ENCODE measurements at places on chromosomes 3 and 15. TPM values are rescaled to one million over a fixed set of nuclear protein-coding genes. Genes with fewer than 3 reads are reported as not detected.

Gene TRH
- 2.1 TPM for total RNA-seq

DNA sequence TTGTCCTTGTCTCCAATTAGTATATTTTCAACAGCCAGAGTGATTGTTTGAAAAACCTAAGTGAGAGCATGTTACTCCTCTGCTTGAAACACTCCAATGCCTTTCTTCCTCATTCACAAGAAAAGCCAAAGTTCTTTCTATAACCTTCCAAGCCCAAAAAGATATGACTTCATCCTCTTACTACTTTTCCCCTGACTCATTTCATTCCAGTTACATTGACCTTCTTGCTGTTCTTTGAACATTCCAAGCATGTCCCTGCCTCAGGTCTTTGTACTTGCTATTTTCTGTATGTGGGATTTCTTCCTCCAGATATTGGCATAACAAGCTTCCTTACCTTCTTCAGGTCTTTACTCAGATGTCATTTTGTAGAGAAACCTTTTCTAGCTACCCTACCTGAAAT, 28.3 kb downstream of the EHHADH start:
- no peaks in the 10 kb centered on the region for H3K27me3 ChIP-seq
- H3K36me3 ChIP-seq, result no peaks in the 10 kb centered on the region
- no peak overlapping the region for H3K27ac ChIP-seq
- no peak for DNase-seq
- H3K4me3 ChIP-seq, result no peak overlapping the region
- H3K4me1 ChIP-seq, result no peaks in the 10 kb centered on the region

Gene PLCH1
- 23.2 TPM for total RNA-seq

Gene IDH3A
- total RNA-seq, result 120 TPM

DNA sequence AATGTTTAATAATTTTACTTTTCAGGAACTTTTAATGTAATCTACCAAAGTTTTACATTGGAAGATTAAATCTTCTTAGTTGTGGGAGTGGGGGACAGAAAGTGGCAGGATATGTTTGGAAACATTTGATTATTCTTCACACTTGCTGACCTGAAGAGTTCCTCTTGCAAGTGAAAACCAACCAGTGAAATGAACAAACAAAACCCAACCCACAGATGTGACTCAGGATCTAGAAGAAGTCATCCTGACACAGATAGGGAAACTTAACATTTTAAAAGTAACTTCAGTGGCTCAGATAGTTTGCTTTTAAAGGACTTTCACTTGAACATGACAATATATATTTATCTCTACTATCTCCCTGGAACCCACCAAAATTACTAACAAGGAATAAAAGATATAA, 55.4 kb downstream of the ASTE1 start:
- no peaks in the 10 kb centered on the region for H3K4me1 ChIP-seq
- H3K27ac ChIP-seq, result no peak overlapping the region
- no peak for DNase-seq

GRCh38 chr3:14243782-14244181, 65.2 kb downstream of the LSM3 start:
- H3K4me3 ChIP-seq, result no peak overlapping the region
- no peak for DNase-seq
- no peak overlapping the region for H3K27ac ChIP-seq

Gene ACSBG1
- 25.2 TPM for total RNA-seq

DNA sequence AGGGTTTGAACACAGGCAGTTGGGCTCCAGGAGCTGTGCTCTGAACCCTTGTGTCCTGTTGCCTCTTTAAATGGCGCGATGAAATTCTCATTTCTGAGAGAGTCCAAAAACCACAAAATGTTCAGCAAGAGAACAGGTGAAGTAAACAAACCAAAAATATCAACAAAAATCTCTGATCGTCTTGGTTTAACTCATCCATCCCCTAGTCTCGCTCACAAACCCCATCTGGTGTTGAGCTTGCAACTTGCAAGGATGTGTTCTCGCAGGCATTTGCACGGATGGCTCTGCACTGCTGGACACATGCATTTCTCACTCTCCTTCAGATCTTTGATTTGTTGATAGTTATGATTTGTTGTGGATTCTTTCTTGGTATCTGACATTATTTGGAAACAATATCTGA, 31.1 kb downstream of the FAH start:
- no peak for DNase-seq
- H3K4me1 ChIP-seq, result no peaks in the 10 kb centered on the region
- no peaks in the 10 kb centered on the region for H3K27me3 ChIP-seq
- no peak overlapping the region for H3K4me3 ChIP-seq

GRCh38 chr3:22981861-22982260, 221.3 kb upstream of the UBE2E2 start:
- no peak for DNase-seq
- no peaks in the 10 kb centered on the region for H3K36me3 ChIP-seq
- no peaks in the 10 kb centered on the region for H3K27me3 ChIP-seq
- no peaks in the 10 kb centered on the region for H3K4me1 ChIP-seq
- no peak overlapping the region for H3K4me3 ChIP-seq

Gene SLC24A5
- 0.63 TPM for total RNA-seq

Gene ITIH1
- total RNA-seq, result 1.8 TPM

Gene CYP11A1
- 76.4 TPM for total RNA-seq

DNA sequence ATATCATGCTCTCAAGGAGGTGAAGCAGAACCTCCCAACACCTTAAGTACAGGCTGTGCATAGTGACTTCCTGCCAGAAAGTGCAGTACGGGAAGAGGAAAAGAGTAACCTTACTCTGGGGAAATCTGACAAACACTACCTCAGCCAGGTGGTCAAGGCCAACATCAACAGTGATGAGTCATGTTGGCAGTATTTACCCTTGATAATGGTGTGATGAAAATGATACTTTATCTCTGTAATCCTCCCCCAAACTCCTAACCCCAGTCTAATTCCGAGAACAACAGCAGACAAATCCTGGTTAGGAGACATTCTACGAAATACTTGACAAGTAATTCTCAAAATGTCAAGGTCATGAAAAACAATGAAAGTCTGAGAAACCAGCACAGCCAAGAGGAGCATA, 26.5 kb downstream of the ANKDD1A start:
- no peaks in the 10 kb centered on the region for H3K27me3 ChIP-seq
- no peak overlapping the region for H3K27ac ChIP-seq
- DNase-seq, result no peak
- no peaks in the 10 kb centered on the region for H3K36me3 ChIP-seq

- H3K36me3 ChIP-seq, result no peaks in the 10 kb centered on the region
- peak overlapping the region; percentile 68 for H3K27ac ChIP-seq
- peak; percentile 92 for DNase-seq
Observed at GRCh38 chr3:184345317-184346144, 8.1 kb downstream of the FAM131A start.

- H3K36me3 ChIP-seq, result no peaks in the 10 kb centered on the region
- no peak overlapping the region for H3K27ac ChIP-seq
- H3K4me3 ChIP-seq, result no peak overlapping the region
- H3K4me1 ChIP-seq, result peaks cover 16% of the 10 kb centered on the region
Observed at GRCh38 chr3:66480666-66481065, 20.2 kb downstream of the LRIG1 start.

DNA sequence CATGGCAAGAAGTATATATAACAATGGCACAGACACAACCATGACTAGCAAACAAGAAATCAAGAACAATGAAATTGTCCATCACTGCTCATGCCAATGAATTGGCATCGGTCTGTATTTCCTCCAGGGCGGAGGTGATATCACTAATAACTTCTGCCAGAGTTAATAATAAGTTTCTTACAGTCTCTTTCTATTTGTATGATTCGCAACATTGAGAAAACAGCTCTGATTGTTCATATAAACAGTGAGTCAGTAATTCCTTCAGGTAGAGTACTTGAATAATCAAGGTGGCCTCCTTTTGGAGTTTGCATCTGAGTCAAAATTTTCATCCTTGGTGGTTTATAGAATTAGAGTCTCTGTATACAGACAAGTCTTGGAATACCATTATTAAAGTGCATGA, 8.3 kb upstream of the SPICE1 start:
- H3K27me3 ChIP-seq, result no peaks in the 10 kb centered on the region
- no peak overlapping the region for H3K27ac ChIP-seq
- no peaks in the 10 kb centered on the region for H3K4me1 ChIP-seq
- DNase-seq, result no peak

- H3K36me3 ChIP-seq, result no peaks in the 10 kb centered on the region
- no peak overlapping the region for H3K27ac ChIP-seq
Observed at GRCh38 chr15:42092398-42093318, 1.7 kb downstream of the PLA2G4D start.

Gene SLC38A3
- 5.4 TPM for total RNA-seq

Gene NDN
- total RNA-seq, result 66.5 TPM

Gene CORO2B
- total RNA-seq, result 2.2 TPM

- peak overlapping the region; percentile 86 for H3K27ac ChIP-seq
- no peaks in the 10 kb centered on the region for H3K36me3 ChIP-seq
- peaks cover 16% of the 10 kb centered on the region for H3K4me1 ChIP-seq
- H3K4me3 ChIP-seq, result no peak overlapping the region
- H3K27me3 ChIP-seq, result no peaks in the 10 kb centered on the region
Observed at GRCh38 chr3:114452937-114453336, 159.1 kb downstream of the TIGIT start.

GRCh38 chr3:32557640-32558352, 12.9 kb downstream of the DYNC1LI1 start:
- no peaks in the 10 kb centered on the region for H3K36me3 ChIP-seq
- H3K4me3 ChIP-seq, result no peak overlapping the region
- no peak overlapping the region for H3K27ac ChIP-seq
- H3K4me1 ChIP-seq, result no peaks in the 10 kb centered on the region
